Activated CD4-positive, alpha-beta memory T cell treated with anti-CD3 and anti-CD28 coated beads for 36 hours (primary cell): ENCODE measurements at places on chromosomes 3 and 15. TPM values are rescaled to one million over a fixed set of nuclear protein-coding genes. Genes with fewer than 3 reads are reported as not detected.

Gene SCAP
- total RNA-seq, result 44.6 TPM

Gene GPR87
- total RNA-seq, result 1.1 TPM

Gene PIF1
- total RNA-seq, result 23.6 TPM

DNA sequence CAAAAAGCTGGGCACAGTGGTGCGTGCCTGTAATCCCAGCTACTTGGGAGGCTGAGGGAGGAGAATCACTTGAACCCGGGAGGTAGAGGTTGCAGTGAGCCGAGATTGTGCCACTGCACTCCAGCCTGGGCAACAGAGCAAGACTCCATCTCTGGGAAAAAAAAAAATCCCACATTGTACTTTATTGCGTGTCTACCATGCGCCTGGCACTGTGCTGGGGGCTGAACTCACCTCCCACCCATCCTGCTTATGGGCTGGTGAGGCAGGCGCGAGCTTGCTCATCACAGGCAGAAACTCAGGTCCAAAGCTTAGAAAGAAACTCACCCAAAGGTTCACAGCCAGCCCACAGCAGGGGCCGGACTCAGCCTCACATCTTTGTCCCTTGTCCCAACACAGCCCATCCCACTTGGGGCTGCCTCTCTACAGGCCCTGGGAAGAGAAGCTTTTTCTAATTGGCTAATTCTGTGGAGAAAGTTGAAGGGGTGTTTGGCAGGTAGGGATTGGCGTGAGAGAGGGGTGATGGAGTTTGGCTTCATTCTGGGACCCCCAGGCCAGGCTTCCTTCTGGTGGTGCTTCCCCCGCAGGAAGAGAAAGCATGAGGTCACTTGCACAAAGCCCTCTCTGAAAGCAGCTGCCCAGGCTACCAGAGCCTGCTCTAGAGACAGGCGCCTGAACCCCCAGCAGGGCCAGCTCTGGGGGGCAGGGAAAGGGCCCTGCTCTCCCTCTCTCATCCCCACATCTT, 122.6 kb upstream of the SMAD3 start:
- DNase-seq, result no peak

DNA sequence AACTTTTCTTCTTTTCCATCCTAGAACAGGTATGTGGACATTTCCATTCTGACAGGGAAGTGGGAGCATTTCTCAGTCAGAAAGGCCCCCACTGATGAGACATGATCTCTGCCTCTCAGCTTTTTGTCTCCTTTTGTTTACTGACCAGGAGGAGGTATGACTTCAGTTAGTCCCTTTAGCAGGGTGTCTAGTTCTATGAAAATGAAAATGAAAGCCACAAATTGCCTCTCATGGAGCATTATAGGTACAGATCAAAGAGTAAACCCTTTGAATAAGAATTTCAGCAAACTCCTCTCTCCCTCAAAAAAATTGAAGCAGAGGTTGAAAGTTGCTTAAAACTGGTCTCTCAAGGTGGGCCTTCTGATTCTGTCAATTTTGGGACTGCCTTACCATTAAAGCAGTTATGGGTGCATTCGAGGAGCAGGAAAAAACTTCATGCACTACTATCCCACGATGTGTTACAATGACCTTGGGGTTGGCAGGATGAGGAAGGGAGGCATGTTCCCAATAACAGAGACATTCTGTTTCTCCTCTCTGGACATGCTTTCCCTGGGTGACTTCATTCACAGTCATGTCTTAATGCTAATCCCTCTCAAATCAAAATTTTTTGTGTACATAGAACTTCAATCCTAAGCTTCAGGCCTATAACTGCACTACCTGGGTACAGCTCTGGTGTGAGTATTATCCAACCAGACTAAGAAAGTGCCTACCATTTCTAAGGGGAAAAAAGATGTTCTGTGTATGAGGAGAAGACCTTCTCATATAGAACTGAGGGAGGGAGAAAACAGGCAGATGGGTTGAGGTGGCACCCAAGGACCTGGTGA, 50.6 kb upstream of the TBC1D23 start:
- DNase-seq, result no peak

DNA sequence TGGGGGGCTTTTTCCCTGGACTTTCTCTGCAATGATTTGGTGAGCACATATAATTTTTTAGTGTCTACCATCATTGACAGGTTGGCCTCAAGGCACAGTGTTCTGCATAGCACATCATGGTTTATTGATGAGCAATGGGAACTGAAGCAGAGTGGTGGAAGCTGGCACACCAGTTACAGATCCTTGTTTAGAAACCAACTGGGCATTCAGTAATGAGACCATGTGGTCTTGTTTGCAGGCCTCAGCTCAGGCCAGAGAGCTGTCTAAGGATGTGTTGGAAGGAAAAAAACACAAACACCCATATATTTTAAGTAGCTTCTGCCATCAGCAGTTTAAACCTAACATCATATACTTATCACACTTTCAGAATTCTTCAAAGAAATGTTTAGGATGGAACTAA, 610.6 kb downstream of the ROBO1 start:
- no peak for DNase-seq
